Osteoblast (primary cell): ENCODE measurements at places on chromosomes 3 and 15. TPM values are rescaled to one million over a fixed set of nuclear protein-coding genes. Genes with fewer than 3 reads are reported as not detected.

The CKMT1A gene
- not detected in 2 replicates for total RNA-seq

The MYRIP gene
- total RNA-seq: under 0.01 TPM in 2 replicates

The SH3GL3 gene
- 0.29 and 0.72 TPM in 2 replicates for total RNA-seq

The FBXO40 gene
- not detected in 2 replicates for total RNA-seq

The COL6A5 gene
- not detected in 2 replicates for total RNA-seq

The GABRG3 gene
- not detected in 2 replicates for total RNA-seq

GRCh38 chr3:6396631-6397030, 464.3 kb upstream of the GRM7 start:
- DNase-seq: no peak

- no peak for DNase-seq
Measured at GRCh38 chr3:48759071-48759470, 42.0 kb upstream of the IP6K2 start.

DNA sequence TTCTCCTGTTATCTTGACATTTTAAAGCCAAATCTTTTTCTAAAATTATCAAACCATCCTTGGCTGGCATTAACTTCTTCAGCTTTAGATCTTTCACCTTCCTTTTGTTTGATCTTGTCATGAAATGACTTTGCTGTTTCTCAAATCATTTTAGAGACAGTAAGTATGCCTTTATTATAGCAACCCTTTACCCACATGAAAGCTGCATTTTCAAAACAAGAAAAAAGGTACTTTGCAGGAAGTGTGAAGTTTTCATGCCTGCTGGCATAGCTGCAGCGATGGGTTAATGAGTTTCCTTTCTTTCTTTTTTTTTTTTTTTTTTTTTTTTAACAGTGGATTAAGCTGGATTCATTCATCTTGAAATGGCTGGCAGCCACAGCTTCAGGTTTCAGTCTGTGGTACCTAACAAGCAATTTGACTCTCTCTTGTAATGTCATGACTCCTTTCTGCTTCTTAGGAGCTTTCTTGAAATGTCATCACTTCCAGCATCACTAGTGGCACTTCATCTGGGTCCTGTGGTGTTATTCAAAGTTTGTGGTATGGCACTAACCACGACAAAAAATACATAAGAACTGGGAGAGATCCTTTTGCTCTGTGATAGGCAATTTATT, 18.8 kb downstream of the SLC25A26 start:
- no peak for DNase-seq

GRCh38 chr3:117572786-117573185, 863.2 kb downstream of the TUSC7 start:
- DNase-seq: no peak

DNA sequence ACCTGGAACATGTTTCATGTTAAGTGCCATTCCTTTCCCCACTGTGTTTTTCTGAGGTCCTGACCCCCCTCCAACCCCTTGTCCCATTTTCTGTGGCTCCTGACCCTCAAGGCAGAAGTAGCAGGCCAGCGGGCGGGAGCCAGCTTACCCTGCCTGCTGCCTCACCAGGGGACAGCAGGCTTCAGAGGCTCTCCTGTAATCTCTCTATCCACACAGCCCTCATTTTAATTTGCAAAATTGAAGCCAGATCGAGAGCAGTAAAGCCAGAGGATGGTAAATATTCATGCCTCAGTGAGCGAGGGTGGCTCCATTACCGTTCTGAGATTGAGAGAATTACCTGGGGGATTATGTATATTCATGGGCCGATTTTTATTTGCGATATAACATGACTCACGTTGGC, 147.6 kb downstream of the DNAJB8 start:
- no peak for DNase-seq

- no peak for DNase-seq
Measured at GRCh38 chr15:29283381-29283780, 13.8 kb upstream of the NSMCE3 start.

DNA sequence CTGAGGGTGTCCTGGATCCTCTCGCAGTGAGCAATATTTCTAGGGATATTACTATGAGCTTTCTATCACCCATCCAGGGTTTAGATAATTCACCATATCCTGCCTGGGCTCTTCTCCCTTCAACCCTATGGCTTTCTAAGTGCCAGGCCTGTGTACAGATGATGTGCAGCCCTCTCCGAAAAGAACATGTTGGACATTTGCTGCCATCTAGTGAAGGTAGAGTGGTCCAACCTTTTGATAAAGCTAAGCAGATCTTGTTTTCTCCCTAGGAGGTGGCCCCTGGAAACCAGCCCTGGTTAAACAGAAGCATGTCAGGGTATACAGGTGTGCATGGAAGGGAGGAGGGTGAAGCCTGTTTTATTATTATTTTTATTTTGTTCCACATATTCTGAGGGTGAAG, 27.9 kb upstream of the SCN10A start:
- no peak for DNase-seq

DNA sequence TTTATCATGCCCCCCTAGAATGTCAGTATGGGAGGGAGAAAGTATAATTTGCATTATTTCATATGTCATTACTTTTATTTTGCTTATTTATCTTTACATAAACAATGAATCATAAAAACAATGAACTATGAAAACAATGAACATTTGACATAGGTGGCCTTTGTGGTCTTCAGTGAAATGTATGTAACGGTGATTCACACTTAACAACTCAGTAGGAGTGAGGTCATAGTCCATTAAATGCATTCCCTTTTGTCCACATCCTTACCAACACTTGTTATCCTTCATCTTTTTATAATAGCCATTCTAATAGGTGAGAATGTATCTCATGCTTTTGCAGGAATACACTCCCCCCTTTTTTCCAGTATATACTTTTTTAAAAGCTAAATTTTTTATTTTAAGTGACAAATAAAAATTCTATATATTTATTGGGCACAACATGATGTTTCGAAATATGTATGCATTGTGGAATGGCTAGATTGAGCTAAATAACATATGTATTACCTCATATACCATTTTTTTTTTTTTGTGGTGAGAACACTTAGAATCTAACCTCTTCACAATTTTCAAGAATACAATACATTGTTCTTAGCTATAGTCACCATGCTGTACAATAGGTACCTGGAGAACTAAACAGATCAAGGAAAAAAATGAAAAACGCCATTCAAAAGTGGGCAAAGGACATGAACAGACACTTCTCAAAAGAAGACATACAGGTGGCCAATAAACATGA, 189.5 kb downstream of the WDR72 start:
- no peak for DNase-seq

DNA sequence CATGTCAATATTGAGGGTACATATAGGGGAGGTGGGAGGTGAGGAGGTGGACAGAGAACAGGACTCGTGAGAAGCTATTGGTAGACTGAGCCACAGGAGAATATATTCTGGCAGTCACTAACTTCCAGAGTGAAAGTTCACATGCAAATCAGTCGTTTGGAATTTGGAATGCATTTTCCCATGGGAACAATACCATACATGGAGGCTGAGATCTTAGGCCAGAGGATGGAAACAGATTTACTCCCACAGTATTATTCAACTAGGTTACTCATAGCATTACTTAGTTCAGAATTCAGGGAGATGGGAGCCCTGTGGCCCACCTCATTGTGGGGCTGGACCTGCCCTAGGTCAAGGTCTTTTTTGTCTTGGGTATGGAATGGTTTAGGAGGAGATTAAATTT, 36.4 kb upstream of the ABHD2 start:
- DNase-seq: peak; percentile 93

- no peak for DNase-seq
Measured at GRCh38 chr3:149411583-149411982, 34.1 kb upstream of the TM4SF1 start.

GRCh38 chr3:33438881-33439545, 1.2 kb downstream of the UBP1 start:
- DNase-seq: peak; percentile 85

DNA sequence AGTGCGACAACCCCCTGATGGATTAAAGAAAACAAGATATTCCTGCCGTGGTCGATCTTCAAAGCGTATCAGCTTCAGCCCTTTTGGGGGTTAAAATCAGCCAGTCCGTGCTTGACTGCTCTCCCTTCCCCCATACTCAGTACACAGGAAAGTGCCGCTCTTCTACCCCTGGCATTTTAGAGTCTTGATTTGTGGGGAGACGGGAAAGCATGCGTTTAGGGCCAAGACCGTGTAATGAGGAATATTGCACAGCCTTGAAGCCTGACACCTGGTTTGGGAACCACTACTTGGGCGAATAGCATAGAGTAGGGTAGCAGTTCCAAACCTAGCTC, 540 bp upstream of the EDC3 start:
- no peak for DNase-seq

GRCh38 chr15:80982205-80982604, 7.4 kb downstream of the MESD start:
- no peak for DNase-seq

- DNase-seq: peak; percentile 96
Measured at GRCh38 chr3:194139071-194139813, 3.3 kb downstream of the HES1 start.

GRCh38 chr3:13007251-13007941, 65.8 kb downstream of the IQSEC1 start:
- DNase-seq: peak; percentile 25

DNA sequence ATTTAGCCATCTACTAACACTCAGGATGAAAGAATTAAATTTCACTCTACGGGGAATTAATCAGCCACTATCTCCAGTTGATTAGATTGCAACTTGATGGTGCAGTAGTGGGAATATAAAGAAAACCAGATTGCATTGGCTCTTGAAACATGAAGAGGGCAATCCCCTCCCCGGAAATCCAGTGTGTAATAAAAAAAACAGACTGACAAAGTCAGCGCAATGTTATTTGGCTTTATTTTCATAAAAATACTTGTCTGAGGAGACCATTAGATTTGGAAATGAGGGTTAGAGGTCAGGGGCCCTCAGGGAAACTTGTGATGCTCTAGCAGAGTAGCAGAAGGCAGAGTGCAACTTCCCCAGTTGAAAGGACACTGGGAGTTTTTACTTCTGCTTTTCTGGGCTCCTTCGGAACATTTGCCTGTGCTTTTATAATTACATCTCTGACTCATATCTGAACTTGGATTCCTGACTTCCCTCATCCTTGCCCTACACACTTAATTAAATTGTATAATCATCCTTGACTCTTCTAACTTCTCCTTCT, 326.8 kb downstream of the TUSC7 start:
- peak; percentile 38 for DNase-seq

- DNase-seq: no peak
Measured at GRCh38 chr3:174862101-174862500, 3.0 kb downstream of the NAALADL2 start.

- DNase-seq: peak; percentile 99
Measured at GRCh38 chr15:37100109-37100965, at the start of gene MEIS2. Gene MEIS2, minus strand, starts transcription at chr15:37100549. Its CDS starts 1,083 bp downstream, at chr15:37099466.

DNA sequence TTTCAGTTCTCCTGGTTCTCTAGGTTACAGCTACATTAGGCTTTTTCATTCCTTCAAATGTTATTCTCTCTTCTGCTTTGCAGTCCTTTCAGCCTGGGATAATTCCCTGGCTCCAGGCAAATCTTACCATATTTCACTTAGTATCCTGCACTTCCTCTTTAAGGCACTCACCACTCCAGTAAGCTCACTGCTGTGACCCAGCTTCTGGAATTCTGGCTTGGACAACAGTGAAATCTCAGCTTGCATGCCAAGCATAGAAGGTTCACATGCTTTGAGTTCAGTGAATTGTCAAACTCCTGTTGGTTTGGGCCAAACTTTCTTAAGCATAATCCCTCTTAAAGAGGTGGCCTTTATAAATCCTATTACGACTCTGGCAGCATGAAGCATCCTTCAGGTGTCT, 69.4 kb downstream of the SCN10A start:
- DNase-seq: no peak

DNA sequence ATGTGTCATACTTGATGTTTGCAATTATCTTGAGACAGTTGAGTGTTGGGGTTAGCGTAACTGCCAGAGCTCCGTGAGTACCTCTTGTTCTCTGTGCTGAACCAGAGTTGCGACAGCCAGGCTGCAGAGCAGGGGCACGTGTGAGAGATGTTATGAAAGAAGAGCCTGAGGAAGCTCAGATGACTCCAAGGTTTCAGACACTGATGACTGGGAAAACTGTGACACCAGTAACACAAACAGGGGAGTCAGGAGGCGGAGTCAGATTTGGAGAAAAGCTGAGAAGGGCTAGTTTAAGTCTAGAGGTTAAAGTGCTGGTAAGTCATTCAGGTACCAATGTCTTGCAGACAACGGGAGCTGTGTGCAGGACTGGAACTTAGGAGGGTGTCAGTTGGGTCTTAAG, 45.0 kb downstream of the BLM start:
- DNase-seq: no peak

DNA sequence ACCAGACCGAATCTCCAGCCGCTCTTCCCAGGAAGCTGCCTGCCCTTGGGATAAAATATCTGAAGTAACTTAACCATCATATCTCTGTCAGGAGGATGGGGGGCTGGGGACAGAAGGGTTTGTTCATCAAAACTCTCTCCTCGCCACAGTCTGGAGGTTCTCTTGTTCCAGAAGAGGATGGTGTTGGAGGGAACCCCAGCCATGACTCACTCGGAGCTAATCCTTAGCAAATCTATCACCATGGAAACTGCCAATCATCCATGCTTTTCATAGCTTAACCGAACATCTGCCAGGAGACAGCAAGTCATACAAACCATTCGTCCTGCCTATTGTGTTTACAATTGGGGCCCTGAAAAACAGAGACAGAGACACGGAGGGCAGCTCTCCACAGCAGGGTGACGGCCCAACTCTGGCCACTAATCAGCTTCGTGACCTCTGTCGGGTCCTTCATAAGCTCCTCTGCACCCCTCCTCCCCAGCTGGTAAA, 73.8 kb upstream of the HEG1 start:
- peak; percentile 91 for DNase-seq

GRCh38 chr3:9602620-9603019, 46.7 kb upstream of the MTMR14 start:
- DNase-seq: no peak

DNA sequence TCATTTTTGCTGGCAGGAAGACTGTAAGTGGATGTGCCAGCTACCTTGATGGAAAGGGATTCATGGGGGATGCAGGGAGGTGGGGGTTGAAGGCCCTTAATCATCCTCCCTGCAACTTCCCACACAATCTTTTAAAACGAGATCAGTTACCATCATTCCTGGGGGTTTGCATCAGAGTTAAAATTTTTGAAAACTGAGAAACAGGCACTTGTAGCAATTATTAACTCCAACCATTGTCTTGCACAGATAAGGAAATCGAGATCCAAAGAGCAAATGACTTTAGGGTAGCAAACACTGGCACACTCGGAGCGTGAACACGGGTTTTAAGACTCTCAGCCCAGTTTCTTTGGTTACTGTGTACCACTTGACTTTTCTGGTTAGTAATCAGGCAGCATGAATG, 41.9 kb downstream of the GPD1L start:
- no peak for DNase-seq

- DNase-seq: no peak
Measured at GRCh38 chr3:179743913-179744312, 91.1 kb downstream of the USP13 start.
